Activated CD8-positive, alpha-beta T cell treated with anti-CD3 and anti-CD28 coated beads, Interleukin-2, amount 10 ng/mL, durations not matched to agents 7 days and 5 days (primary cell): ENCODE measurements at places on chromosomes 13 and 19. TPM values are rescaled to one million over a fixed set of nuclear protein-coding genes. Genes with fewer than 3 reads are reported as not detected.

DNA sequence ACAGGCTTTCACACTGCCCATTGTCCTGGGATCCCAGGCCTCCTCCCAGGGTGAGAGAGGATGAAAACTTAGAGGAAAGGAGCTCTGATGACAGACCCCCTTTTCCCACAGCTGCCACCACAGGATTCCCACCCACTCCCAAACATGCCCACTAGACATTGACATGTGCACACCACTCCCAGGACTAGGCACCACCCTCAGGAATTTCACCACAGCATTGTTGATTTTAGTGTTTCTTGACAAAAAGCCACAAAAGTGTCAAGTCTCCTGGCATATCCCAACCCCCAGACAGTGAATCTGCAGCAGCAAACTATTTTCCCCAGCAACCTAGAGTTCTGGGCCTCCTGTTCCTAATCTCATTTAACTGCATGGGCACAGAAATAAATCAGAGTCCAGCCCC is 10.1 kb downstream of the ZNF714 start:
- DNase-seq: no peak

- DNase-seq: no peak
Observed at GRCh38 chr13:27118428-27119054, 53.1 kb downstream of the USP12 start.

DNA sequence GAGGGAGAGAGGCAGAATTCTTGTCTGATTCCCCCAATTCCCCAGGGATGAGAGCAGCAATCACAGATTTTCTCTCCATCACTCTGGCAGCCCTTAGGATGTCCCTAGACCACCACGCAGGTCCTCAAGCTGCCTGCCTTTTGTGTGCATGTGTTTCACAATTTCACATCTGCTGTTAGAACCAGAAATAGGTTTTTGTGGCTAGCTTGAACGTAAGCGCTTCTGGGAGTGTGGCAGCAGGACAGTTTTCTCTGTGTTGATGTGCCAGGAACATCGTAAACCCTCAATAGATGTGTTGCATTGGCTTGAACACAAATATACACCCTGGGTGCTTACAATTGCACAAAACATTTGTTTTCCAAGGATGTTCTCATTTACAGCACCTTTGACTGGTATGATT is 78.8 kb upstream of the TMTC4 start:
- no peak for DNase-seq

DOCK6 gene
- 0.13 TPM for total RNA-seq

DNA sequence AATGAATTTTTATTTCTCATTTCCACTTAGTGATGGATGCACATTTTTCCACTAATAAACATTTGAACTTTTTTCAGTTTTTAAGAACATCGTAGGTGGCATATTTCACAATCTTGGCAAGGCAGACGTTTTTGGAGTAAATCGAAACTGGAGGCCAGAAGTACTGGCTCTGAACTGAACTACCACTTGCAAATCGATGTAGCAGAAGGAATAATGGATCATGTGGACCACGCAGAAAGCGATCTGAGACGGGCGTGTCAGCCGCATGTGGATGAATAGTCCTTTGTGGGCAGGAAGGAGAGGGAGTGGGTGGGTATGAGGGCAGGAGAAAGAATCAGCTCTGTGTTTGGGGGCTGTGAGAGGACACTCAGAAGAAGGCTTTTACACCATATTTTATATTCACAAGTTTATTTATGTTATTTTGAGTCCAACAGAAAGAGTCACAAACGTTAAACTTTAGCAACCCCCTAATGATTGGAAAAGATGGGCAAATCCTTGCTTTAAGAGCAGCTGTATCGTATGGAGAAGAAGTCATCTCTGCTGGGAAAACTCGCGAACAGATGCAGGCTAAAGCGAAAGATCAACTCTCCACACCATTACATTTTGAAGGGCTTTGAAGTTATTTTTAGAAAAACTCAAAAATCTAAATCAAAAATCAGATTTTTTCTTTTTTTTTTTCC is 90.5 kb downstream of the COL4A2 start:
- no peak for DNase-seq

N4BP2L2 gene
- total RNA-seq: 97.1 TPM

SOX1 gene
- not detected for total RNA-seq

NLRP5 gene
- total RNA-seq: not detected

DNA sequence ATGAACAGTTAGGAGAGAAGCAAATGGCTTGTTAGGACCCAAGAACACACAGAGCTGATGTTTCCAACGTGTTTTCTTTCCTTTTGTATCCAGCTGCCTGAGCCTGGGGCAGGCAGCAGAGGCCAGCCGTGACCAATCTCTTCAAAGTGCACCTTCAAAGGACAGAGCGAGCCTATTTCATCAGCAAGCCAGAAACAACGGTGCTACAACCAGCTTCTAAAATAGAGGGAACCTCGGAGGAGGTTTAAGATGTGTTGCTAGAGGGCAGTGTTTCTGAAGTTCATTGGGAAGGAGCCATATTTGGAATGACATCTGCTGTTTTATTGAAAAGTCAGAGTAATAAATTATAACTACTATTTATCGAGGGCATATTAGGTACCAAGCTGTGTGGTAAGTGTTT is 56.2 kb upstream of the RFC3 start:
- DNase-seq: no peak

DNA sequence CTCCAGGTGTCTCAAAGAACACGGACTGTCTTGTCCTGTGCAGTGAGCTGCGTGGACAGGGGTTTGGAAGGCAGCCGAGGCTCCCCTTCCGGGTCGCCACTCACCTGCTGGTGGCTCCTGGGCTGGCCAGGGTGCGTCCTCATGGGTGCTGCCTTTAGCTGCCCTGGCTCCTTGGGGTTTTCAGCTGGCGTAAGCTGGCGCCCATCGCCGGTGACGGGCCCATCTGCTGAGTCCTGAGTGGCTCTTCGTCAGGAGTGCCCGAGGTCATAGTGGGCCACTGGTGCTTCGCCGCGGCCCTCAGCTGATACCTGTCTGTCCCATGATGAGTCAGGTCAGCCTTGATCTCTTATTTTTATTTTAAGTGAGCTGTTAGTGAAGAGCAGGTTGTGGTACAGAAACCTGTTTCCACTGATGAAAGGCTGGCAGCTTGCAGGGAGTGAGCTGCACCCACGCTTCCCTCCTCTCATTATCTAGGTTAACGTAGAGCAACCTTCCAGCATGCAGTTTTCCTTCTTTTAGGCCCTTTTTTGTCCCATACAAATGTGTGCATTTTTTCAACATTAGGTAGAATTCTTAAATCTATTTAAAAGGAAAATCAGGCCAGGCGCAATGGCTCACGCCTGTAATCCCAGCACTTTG is 18.4 kb downstream of the EPN1 start:
- DNase-seq: no peak

DNA sequence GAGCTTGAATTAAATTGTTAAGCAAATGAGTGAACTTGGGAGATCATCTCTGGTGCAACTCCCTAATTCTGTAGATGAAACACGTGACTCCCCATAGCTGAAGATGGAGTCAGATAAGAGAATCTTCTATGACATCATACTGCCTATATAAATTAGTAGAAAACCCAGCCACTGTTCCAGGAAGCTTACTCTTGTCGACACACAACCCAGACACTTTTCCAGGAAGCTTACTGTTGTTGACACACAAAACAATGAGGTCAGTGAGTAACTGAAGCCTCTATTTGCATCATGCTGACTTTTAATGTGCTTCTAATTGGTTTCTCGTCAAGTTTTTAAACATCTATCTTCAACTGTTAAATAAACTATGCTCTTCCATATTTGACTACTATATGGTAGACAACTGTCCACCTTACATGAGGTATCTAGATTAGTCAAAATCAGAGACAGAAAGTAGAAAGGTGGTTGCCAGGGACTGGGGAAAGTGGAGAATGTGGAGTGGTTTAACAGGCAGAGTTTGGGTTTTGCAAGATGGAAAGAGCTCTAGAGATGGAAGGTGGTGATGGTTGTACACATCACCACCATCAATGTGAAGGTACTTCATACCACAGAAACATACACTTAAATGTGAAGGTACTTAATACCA is 168.2 kb downstream of the FGF14 start:
- no peak for DNase-seq

GRCh38 chr13:87259479-87260083 is 411.6 kb upstream of the SLITRK5 start:
- DNase-seq: no peak

DNA sequence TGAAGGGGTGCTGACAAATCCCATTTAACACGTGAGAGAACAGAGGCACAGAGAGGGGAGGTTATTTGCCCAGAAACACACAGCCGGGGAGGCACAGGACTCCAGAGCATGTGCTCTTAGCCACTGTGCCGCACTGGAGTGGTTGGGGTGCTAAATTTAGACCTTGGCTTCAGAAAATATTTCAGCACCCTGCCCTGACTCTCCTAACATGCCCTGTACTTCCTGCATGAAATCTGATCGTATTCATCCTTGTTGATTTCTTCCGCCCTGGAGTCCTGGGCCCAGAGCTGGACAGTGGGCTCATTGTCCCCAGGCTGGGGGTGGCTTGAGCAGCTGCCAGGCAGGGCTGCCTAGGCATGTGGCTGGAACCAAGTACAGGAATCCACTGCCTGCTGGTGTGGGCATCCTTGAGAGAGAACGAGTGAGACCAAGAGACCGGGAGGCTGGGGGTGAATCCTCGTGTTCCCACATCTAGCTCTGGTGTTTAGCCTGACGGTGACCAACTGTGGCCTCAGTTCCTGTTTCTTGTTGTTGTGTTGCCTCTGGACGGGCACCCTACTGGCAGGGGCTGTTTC is 5.3 kb downstream of the SLC27A1 start:
- no peak for DNase-seq

- no peak for DNase-seq
Observed at GRCh38 chr13:86569974-86570373, 770.8 kb upstream of the SLITRK6 start.

DNA sequence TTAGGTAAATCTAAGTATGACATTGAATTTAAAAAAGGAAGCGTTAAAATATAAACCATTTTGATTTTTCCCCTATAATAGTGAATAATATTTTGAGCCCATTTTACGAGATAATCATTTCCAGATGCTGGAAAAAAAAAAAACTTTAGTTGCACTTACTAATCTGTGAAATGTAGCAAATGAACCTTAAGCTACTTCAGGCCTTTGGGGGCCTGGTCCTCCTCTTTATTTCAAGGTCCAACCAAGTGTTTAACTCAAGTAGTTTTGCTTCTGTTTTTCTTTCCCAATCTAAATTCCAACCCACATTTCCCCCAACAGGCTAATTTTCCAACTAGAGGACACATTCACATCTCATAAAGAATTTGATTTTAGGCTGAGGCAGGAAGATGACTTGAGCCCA is 101.2 kb downstream of the TNFRSF19 start:
- no peak for DNase-seq

DNA sequence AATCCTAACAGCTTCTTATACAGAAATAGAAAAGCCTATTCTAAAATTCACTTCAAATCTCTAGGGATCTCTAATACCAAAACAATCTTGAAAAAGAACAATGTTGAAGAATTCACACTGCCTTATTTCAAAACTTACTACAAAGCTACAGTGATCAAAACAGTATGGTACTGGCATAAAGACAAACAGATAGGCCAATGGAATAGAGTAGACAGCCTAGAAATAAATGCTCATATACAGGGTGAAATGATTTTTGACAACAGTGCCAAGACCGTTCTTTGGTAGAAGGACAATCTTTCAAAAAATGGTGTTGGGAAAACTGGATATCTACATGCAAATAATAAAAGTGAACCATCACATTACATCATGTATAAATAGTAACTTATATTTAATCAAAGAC is 11.8 kb upstream of the ZNF563 start:
- DNase-seq: no peak

FAM32A gene
- total RNA-seq: 69.4 TPM

- DNase-seq: no peak
Observed at GRCh38 chr13:112718318-112718717, 28.5 kb downstream of the ATP11A start.

DNA sequence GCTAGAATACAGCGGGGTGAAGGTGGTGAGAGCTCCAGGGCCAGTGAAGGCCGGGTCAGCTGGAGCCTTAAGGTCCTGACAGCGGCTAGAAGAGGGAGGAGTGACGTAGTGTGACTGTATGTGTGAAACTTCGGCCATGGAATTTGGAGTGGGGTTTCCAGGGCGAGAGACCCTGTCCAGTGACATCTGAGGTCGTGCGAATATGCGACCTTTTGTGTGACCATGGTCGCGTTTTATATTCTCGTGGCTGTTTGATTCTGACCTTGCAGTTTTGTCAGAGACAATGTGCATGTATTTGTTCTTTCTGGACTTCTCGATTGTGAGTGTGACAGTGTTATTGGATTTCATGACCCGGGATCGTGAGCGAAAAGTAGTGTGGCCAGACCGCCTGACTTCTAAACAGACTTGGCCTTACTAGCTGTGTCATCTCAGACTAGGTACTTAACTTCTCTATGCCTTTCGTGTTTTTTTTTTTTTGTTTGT is 405 bp upstream of the ZNF569 start:
- DNase-seq: no peak

- DNase-seq: no peak
Observed at GRCh38 chr19:44909775-44910174, 4.2 kb downstream of the APOE start.

FXYD1 gene
- 1.3 TPM for total RNA-seq

GRCh38 chr13:61935710-61936109 is 520.1 kb upstream of the PCDH20 start:
- DNase-seq: no peak

- DNase-seq: no peak
Observed at GRCh38 chr19:709196-709964, 645 bp downstream of the PALM start.

DNA sequence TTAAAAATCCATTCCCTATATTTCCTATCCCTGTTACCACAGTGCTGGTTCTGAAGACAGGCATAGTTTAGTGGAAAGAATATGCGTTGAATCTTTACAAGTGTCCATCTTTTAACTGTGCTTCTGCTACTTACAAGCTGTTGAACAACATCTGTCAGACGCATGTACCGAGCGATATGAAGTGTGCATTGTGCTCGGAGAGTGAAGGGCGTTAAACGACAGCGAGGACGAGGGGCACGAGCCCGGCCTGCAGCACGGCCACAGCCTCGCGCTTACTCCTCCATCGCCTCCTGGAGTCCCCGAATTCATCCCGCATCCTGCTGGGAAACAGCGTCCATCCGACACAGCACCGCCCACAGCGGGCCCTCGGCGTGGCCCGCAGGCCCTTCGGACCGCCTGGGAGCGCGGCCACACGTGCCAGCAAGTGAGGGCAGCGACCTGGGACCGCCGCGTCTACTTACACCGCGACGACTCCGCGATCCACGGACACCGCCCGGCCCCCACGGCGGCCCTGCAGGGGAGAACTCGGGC is 514 bp downstream of the PCID2 start:
- peak; percentile 38 for DNase-seq
